ENCODE measurements at places on chromosomes 5 and 9.

DNA sequence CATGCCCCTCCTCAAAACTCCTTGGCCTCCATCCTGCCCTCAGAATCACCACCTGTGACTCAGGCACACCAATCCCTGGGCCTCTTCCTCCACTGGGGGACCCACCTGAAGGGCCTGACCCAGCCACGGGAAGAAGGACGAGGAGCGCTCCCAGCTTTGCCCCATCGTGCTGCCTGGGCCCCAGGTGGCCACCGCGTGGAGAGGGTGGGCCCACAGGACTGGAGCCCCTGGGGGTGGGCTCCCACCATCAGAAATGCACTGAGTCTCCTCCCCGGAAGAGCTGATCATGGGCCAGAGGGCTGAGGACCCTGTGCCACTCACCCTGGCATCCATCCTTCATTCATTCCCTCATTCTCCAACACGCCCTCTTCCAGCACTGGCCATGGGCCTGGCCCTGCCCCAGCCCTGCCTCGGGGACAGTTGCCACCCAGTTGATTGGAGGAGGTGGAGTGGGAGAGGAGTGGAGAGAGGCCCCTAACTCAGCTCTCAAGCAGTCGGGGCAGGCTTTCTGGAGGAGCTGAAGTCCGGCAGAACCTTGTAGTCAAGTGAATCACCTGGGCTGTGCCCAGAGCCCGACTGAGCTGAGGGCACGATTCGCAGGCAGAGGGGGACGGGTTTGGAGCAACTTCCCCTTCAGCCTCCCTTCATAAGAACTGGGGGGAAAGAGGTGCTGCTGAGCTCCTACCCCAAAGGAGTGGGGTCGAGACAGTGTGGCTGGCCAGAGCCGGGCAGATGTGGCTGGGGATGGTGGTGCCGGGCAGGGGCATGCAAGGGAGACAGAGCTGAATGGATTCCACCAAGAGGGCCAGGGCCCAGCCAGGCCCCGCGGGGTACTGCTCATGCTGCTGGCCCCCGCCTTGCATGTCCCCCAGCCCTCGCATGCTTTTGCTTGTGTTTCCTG, 29.6 kb downstream of the DNM1 start:
- H3K4me3 ChIP-seq: no peak overlapping the region
- H3K36me3 ChIP-seq: peaks cover 64% of the 10 kb centered on the region
- no peak overlapping the region for H3K27ac ChIP-seq
- H3K27me3 ChIP-seq: no peaks in the 10 kb centered on the region

DNA sequence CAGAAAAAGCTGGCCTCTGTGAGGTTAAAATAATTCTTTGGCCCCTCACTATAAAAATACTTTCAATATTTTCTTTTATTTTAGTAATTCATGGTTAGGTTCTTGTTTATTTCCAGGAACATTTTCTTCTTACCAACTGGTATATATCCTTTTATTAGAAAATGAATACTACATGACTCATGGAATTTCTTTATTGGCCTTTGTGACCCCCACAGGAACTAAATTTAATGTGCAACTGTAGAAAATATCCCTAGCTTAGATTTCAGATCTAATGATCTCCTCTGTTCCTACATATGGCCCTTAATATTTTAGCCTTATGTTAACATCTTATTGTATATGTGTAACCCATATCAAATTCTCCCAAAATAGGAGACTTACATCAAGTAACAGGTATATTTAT, 429.9 kb downstream of the NR2F1-AS1 start:
- H3K36me3 ChIP-seq: no peaks in the 10 kb centered on the region
- no peak overlapping the region for H3K27ac ChIP-seq
- H3K4me3 ChIP-seq: no peak overlapping the region
- H3K27me3 ChIP-seq: no peaks in the 10 kb centered on the region
- DNase-seq: no peak

DNA sequence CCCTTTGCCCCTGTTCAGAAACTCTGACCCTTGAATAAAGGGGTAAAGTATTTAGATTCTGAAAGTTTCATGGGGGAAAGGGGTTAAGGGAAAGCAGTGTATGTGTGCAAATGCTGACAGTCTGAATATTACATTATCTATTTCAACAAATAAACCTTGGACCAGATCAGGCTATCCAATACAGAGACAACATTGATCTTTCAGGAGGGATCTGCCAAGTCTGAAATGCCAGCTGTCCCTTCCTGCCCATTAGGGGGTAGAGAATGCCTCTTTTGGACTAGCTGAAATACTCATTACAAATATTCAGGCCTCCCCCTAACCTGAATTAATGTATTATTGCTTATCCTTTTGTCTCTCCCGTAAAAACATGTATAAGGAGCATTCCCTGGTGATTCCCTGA, 219.5 kb downstream of the NR3C1 start:
- no peaks in the 10 kb centered on the region for H3K36me3 ChIP-seq
- H3K4me1 ChIP-seq: peaks cover 15% of the 10 kb centered on the region
- H3K27me3 ChIP-seq: no peaks in the 10 kb centered on the region
- no peak overlapping the region for H3K27ac ChIP-seq
- DNase-seq: no peak

DNA sequence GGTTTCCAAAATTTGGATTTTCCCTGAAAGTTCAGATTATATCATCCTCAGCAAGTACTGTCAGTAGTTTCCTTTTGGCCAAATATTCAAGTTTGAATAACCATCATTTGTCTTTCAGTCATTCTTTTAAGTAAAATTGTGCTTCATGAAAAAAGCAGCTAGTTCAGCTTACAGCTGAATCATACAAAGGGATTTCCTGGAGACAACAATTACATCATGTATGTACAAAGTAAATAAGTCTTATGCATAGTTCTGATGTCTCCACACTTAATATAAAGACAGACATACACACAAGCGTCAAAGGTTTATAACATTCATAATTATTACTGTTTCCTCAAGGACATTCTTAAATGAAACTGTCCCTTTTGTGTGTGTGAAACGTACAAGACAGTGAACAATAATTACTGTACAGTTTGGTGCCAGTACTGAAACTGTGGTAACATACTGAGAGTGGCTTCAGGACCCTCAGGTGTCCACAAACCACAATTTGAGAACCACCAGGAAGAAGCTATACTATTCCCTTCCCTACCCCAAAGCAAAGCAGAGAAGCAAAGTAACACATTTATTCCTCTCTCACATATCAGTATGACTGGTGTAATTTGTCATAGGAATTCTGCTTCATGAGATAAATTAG, 746.6 kb downstream of the TAF11L14 start:
- no peak overlapping the region for H3K27ac ChIP-seq
- H3K4me3 ChIP-seq: no peak overlapping the region
- DNase-seq: no peak
- H3K36me3 ChIP-seq: no peaks in the 10 kb centered on the region
- no peaks in the 10 kb centered on the region for H3K27me3 ChIP-seq

- H3K27ac ChIP-seq: no peak overlapping the region
- H3K4me3 ChIP-seq: no peak overlapping the region
- no peaks in the 10 kb centered on the region for H3K27me3 ChIP-seq
- no peaks in the 10 kb centered on the region for H3K4me1 ChIP-seq
- no peaks in the 10 kb centered on the region for H3K36me3 ChIP-seq
- DNase-seq: no peak
Measured at GRCh38 chr5:107275333-107275732, 395.4 kb downstream of the EFNA5 start.

GRCh38 chr5:127998950-127999615, 84.5 kb upstream of the SLC12A2 start:
- no peak overlapping the region for H3K27ac ChIP-seq
- H3K4me1 ChIP-seq: no peaks in the 10 kb centered on the region
- no peak overlapping the region for H3K4me3 ChIP-seq
- DNase-seq: no peak

DNA sequence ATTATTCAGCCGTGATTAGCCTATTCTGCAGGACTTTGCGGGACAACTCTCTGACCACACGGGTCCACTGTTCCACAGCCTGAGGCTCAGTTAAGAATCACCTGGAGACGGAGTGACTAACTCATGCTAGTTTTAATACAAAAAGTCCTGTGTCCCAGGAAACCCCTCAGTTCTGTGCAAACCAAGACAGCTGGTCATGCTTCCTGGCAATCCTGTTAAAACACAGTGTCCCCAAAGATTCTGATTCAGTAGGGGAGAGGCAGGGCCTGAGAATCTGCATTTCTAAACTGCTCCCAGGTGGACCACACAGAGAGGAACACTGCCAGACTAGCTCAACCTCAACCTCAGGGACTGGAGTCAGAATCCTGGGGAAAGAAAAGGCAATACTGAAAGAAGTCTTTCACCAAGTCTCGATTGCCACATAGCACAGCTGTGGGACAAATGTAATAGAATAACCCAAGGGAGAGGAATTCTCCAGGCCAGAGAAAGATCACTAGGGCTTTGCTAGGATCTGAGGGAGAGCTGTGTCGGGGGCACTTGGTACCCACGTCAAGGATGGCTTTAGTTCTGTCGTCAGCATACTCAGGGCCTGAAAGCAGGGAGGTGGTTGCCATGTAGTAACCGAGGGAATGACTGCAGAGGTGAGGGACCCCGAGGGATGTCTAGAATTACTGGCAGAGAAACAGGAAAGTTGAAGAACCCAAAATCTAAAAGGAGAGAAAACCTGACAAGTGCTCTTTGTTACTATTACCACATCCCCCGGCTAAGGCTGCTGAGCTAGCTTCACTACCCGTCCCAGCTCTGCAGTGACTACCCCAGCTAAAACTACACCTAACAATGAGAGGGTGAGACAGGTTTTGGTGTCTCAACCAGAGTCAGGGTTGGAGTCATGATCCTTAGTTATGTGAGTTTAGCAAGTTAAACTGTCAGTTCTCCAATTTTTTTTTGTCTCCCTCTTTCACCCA, 8.6 kb downstream of the SUSD1 start:
- H3K36me3 ChIP-seq: no peaks in the 10 kb centered on the region
- H3K4me3 ChIP-seq: no peak overlapping the region
- no peaks in the 10 kb centered on the region for H3K27me3 ChIP-seq
- H3K27ac ChIP-seq: no peak overlapping the region
- H3K4me1 ChIP-seq: peaks cover 9% of the 10 kb centered on the region
- no peak for DNase-seq

DNA sequence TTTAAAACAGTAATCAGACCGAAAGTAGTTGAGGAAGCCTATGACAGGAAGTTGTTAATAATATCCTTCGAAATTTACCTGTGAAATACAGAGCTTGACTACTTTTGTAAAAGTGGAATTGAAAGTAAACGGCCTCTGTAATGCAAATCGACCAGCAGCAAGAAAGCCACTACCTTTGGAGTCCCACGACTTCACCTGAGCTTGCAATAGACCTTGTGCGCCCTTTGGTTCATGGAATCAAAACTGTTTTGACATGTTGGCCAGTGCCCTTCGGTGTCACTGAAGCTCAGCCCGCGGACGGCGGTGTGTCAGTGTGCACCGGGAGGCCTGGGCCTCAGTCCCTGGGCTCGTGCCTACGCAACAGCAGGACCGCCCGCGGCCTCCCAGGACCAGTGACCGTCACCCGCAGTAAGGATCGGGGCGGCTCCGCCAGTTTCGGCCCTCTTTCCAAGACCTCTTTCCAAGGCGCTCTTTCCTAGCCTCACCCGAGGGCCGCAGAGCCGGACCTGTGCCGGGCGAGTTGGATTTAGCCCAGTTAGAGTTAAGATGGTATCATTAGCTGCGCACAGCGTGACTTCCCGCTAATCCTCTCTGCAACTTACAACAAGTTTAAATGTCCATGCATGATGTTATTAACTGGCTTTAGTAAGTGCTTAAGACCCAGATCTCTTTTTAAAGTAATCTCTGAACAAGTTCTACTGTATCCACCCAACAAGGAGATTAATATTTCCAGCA, 223.3 kb downstream of the MEF2C start:
- H3K4me1 ChIP-seq: peaks cover 16% of the 10 kb centered on the region
- peak; percentile 64 for DNase-seq
- H3K27ac ChIP-seq: peak overlapping the region; percentile 97
- no peaks in the 10 kb centered on the region for H3K36me3 ChIP-seq
- H3K4me3 ChIP-seq: peak overlapping the region; percentile 45

DNA sequence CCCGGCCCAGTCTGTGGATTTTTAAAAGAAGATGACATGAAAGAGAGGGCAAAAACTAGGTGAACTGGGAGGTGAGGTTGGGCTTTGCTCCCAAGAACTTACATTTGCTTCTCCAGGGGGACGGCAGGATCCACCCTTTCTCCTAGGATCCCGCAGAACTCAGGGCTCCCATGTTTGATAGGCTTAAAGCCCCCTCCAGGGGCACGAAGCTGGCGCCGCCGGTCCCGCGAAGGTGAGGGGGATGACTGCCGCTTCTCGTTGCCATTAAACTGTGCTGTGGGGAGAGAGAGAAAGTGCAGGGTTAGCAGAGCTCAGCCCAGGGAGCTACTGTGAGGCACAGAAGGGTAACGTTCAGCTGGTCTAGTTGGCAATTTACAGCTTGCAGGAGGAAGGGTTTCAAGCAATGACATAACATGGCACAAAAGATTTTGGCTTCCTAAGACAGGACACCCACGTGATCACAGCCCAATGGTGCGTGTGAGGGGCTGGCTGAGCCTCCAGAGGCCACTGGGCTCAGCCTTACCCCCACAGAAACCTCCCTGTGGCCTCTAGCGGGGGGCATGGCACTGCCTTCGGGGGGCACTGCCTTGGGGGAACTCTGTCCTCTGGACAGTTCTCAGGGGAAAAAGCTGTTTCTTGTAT, 52.0 kb upstream of the SLC25A51 start:
- H3K36me3 ChIP-seq: peaks cover 38% of the 10 kb centered on the region
- H3K4me1 ChIP-seq: peaks cover 8% of the 10 kb centered on the region
- no peak for DNase-seq
- H3K4me3 ChIP-seq: no peak overlapping the region
- no peak overlapping the region for H3K27ac ChIP-seq

DNA sequence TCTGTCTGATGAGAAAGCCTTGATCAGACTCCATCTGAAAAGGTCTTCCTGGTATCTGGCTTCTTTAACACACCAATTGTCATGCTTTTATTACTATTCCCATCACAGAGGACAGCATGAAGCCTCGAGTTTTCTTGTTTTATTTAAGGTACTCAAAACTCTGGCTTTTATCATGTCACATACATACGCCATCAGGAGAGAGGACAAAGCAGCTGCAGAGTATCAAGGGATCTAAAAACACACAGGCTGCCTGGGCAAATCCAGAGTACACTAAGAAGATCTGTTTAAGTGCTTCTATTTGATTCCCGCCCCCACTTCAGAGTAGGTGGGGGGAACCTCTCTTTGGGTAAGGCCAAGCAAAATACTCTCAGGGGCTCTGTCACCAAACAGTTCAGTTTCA, 277.2 kb downstream of the SPOCK1 start:
- H3K4me3 ChIP-seq: no peak overlapping the region
- no peaks in the 10 kb centered on the region for H3K27me3 ChIP-seq
- H3K27ac ChIP-seq: no peak overlapping the region
- no peak for DNase-seq
- H3K36me3 ChIP-seq: no peaks in the 10 kb centered on the region

- DNase-seq: no peak
- H3K4me3 ChIP-seq: no peak overlapping the region
- H3K27me3 ChIP-seq: no peaks in the 10 kb centered on the region
- peak overlapping the region; percentile 22 for H3K27ac ChIP-seq
- H3K36me3 ChIP-seq: peaks cover 2% of the 10 kb centered on the region
- H3K4me1 ChIP-seq: peaks cover 79% of the 10 kb centered on the region
Measured at GRCh38 chr9:121727295-121728020, 76.0 kb downstream of the DAB2IP start.

DNA sequence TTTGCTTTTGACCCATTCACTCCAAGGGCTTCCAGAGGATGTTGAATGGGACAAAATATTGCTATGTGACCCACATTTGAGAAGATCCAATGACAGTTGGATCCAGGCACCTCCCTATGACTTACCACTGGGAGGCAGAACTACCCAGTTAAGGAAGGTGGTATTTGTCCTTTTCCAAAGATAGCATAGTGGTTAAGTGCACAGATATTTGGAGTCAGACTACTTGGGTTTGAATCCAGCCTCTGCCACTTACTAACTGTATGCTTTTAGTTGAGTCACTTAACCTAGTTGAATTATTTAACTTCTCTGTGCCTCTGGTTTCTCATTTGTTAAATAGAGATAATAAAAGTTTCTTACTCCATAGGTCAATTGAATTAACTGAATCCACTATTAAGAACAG, 74.5 kb upstream of the PALM2AKAP2 start:
- peaks cover 3% of the 10 kb centered on the region for H3K4me1 ChIP-seq
- no peaks in the 10 kb centered on the region for H3K36me3 ChIP-seq
- no peak overlapping the region for H3K4me3 ChIP-seq
- no peak for DNase-seq
- H3K27ac ChIP-seq: no peak overlapping the region

Measured in spinal cord (tissue), 10 donors.